ENCODE measurements at places on chromosomes 12 and 14. TPM values are rescaled to one million over a fixed set of nuclear protein-coding genes. Genes with fewer than 3 reads are reported as not detected.

CMA1 gene
- not detected for total RNA-seq

ASCL4 gene
- not detected for total RNA-seq

ASCL1 gene
- total RNA-seq = 0.08 TPM

IFT81 gene
- 0.91 TPM for total RNA-seq

MSI1 gene
- 0.07 TPM for total RNA-seq

RBM23 gene
- total RNA-seq = 90.5 TPM

ITGB7 gene
- 266 TPM for total RNA-seq

CHGA gene
- total RNA-seq = not detected

ART4 gene
- total RNA-seq = not detected

CCDC88C gene
- total RNA-seq = 85.9 TPM

SVOP gene
- not detected for total RNA-seq

CSRP2 gene
- total RNA-seq = 0.36 TPM

PRH2 gene
- not detected for total RNA-seq

KCNH5 gene
- not detected for total RNA-seq

CRIP2 gene
- total RNA-seq = not detected

CLEC14A gene
- not detected for total RNA-seq

KLRK1 gene
- not detected for total RNA-seq

TAS2R10 gene
- not detected for total RNA-seq

GAS2L3 gene
- total RNA-seq = 0.86 TPM

KLRG1 gene
- total RNA-seq = 0.69 TPM

PLBD1 gene
- total RNA-seq = not detected

LIN7A gene
- total RNA-seq = 2.1 TPM

FOXM1 gene
- 72.6 TPM for total RNA-seq

IFI27 gene
- 37.0 TPM for total RNA-seq

DNAI7 gene
- total RNA-seq = 0.23 TPM

CATSPERB gene
- total RNA-seq = 1.5 TPM

CLSTN3 gene
- total RNA-seq = 50.8 TPM

COPZ1 gene
- 115 TPM for total RNA-seq

TSPAN11 gene
- not detected for total RNA-seq

CCDC196 gene
- not detected for total RNA-seq

BIN2 gene
- total RNA-seq = 40.9 TPM

SLC4A8 gene
- 2.6 TPM for total RNA-seq

TRAFD1 gene
- 46.7 TPM for total RNA-seq

SPIC gene
- not detected for total RNA-seq

GON7 gene
- total RNA-seq = 15.7 TPM

CCND2 gene
- total RNA-seq = 549 TPM

NRXN3 gene
- not detected for total RNA-seq

KITLG gene
- total RNA-seq = not detected

MMP17 gene
- 0.39 TPM for total RNA-seq

ACIN1 gene
- total RNA-seq = 225 TPM

LRP10 gene
- total RNA-seq = 46.0 TPM

SIX1 gene
- 0.39 TPM for total RNA-seq

ATP2A2 gene
- 211 TPM for total RNA-seq

TMTC1 gene
- 0.57 TPM for total RNA-seq

NFKBIA gene
- total RNA-seq = 591 TPM

PRPH gene
- not detected for total RNA-seq

ATN1 gene
- 71.2 TPM for total RNA-seq

LRIG3 gene
- not detected for total RNA-seq

CNOT2 gene
- 69.0 TPM for total RNA-seq

KLHL33 gene
- total RNA-seq = 0.05 TPM

RPS29 gene
- 1,860 TPM for total RNA-seq

LALBA gene
- total RNA-seq = not detected

OR4E2 gene
- not detected for total RNA-seq

ABCD2 gene
- 7.8 TPM for total RNA-seq

HAL gene
- total RNA-seq = 0.37 TPM

AMIGO2 gene
- total RNA-seq = 11.6 TPM

RD3L gene
- not detected for total RNA-seq

GPR135 gene
- total RNA-seq = 1.6 TPM

SIX6 gene
- total RNA-seq = not detected

IFI27L2 gene
- total RNA-seq = 33.5 TPM

Data from activated T-helper 1 cell treated with anti-CD3 and anti-CD28 coated beads, Interleukin-12 subunit alpha, Interleukin-12 subunit beta, Interleukin-2, Interleukin-4 antibody, amounts not matched to agents 30 ng/mL and 10 ng/mL and 1 ng/mL, durations not matched to agents 14 hours and 24 hours and 36 hours (primary cell).